ENCODE measurements at places on chromosomes 16 and 17. TPM values are rescaled to one million over a fixed set of nuclear protein-coding genes. Genes with fewer than 3 reads are reported as not detected.

The HCRT gene
- total RNA-seq, result not detected

The KRT28 gene
- total RNA-seq, result not detected

The ACSM5 gene
- not detected for total RNA-seq

The SLC13A5 gene
- total RNA-seq, result not detected

The CACNG3 gene
- total RNA-seq, result not detected

The DCTPP1 gene
- total RNA-seq, result 51.1 TPM

The C16orf54 gene
- total RNA-seq, result not detected

The STH gene
- not detected for total RNA-seq

The TBX6 gene
- total RNA-seq, result 0.27 TPM

The TBX2 gene
- 0.13 TPM for total RNA-seq

The CD300E gene
- total RNA-seq, result not detected

The MYCBPAP gene
- total RNA-seq, result 0.53 TPM

The KRTAP4-3 gene
- total RNA-seq, result not detected

The CDYL2 gene
- total RNA-seq, result 44.0 TPM

The CCL16 gene
- 1.1 TPM for total RNA-seq

The TERB1 gene
- total RNA-seq, result 0.22 TPM

The GP1BA gene
- not detected for total RNA-seq

The TBC1D16 gene
- 45.4 TPM for total RNA-seq

The CA4 gene
- not detected for total RNA-seq

The NPW gene
- total RNA-seq, result 0.13 TPM

The DOC2A gene
- 0.22 TPM for total RNA-seq

The GAS7 gene
- total RNA-seq, result under 0.01 TPM

The GAST gene
- not detected for total RNA-seq

The BCL6B gene
- 109 TPM for total RNA-seq

The ATP2C2 gene
- total RNA-seq, result not detected

The PHOSPHO1 gene
- not detected for total RNA-seq

The GRIN2C gene
- total RNA-seq, result 0.53 TPM

The SCNN1G gene
- not detected for total RNA-seq

The SLFN12L gene
- total RNA-seq, result not detected

The PPY gene
- total RNA-seq, result not detected

The STX1B gene
- 0.27 TPM for total RNA-seq

The TBC1D3I gene
- 1.1 TPM for total RNA-seq

The MFAP4 gene
- not detected for total RNA-seq

The KIF2B gene
- total RNA-seq, result not detected

The MSI2 gene
- 42.1 TPM for total RNA-seq

The MEOX1 gene
- total RNA-seq, result not detected

The PLXDC1 gene
- total RNA-seq, result not detected

Measured in thoracic aorta endothelial cell (primary cell).